ENCODE measurements at places on chromosomes 6 and 20.
A peak's percentile ranks its signal among the peaks of the same experiment; 100 is the strongest.

DNA sequence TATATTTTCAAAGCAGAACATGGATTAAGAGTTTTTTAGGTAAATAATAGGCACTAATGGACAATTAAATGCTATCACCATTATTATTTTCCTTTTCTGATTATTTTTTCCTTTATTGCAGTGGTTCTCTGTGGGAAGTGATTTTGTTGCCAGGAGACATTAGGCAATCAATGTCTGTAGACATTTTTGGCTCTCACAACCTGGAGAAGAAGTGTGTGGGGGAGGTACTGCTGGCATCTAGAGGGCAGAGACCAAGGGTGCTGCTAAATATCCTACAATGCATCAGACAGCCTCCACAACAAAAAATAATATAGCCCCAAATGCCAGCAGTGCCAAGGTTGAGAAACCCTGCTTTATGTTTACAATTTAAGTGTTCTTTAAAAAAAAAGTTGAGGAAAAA, 8.3 kb downstream of the IFNGR1 start:
- DNase-seq: no peak

GRCh38 chr6:16876201-16876600, 114.9 kb upstream of the ATXN1 start:
- no peak for DNase-seq

GRCh38 chr6:69019832-69020231, 384.8 kb downstream of the ADGRB3 start:
- no peak for DNase-seq

DNA sequence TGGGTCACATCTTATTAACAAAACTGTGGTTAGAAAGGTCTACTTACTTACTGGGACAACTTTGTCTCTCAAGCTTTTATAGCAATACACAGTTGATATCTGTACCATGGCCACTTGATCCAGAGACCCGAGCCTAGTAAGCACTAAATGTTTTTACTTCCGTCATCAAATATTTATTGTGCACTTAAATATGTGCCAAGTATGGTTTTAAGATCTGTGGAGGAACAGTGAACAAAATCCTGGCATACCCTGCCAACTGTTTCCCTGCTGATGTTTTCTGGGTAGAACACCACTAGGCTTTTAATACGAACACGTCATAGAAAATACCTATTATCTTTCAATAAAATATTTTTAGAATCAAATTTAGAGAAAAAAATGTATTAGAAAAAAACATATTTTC, 574.8 kb downstream of the HACE1 start:
- no peak for DNase-seq

DNA sequence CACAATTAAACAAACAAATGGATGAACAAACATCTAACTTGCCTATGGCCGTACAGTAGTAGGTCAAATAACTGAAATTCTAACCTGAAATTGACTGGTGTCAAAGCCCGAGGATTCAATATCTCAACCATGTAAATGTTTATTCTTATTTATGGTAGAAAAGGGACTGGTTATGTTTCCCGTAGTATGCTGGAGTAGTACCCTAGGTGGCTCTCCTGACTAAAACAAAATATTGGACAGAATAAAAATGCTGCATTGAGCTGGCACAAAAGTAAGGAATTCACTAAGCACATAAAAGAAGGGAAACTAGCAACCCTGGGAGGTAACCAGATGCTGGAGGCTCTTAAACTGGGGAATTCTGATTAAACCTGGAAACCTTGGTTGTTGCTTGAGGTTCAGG, 117.1 kb upstream of the PREP start:
- DNase-seq: no peak

GRCh38 chr6:133705731-133706130, 183.2 kb upstream of the TCF21 start:
- no peak for DNase-seq

GRCh38 chr6:2805031-2805430, 36.6 kb downstream of the SERPINB1 start:
- DNase-seq: no peak

DNA sequence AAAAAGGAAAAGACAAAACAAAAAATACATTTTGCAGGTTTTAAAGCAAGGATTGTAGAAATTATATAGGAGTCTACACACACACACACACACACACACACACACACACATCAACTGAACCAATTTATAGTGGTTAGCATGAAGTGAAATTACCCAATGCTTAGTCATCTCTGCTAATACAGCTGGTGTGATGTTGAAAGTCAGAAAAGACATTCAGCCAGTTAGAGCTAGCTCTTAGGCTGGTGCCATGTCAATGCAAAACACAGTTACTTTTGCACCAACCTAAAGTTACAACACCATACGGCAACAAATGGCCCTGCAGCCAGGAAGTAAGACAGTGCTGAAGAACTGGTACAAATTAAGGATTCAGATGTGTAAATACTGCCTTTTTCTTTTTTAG, 15.2 kb downstream of the FAM210B start:
- DNase-seq: peak; percentile 78

DNA sequence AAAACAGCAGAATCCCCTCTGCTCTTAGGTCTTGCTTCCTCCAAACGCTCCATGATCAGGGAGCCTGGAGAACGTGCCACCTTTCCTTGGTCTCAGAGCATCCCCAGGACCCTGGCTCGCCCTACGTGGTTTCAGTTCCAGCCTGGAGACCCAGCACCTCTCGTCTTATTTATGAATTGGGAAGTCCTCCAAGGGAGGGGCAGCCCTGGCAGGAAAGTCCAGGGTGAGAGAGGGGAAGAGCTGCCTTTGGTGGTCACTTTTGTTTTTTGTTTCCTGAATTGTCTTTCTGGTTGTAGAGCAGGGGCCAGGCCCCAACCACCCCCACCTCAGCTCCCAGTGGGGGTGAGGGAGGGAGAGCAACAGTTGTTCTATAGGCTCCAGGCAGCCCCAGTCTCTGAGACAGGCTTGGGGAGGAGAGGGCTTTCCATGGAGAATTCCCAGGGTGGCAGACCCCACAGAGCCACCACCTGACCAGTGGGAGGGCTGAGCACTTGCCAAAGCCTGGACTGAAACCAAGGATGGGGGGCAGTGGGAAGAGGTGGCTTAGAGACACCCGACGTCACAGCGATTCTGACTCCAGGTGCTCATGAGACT, 88.8 kb downstream of the PRND start:
- no peak for DNase-seq

DNA sequence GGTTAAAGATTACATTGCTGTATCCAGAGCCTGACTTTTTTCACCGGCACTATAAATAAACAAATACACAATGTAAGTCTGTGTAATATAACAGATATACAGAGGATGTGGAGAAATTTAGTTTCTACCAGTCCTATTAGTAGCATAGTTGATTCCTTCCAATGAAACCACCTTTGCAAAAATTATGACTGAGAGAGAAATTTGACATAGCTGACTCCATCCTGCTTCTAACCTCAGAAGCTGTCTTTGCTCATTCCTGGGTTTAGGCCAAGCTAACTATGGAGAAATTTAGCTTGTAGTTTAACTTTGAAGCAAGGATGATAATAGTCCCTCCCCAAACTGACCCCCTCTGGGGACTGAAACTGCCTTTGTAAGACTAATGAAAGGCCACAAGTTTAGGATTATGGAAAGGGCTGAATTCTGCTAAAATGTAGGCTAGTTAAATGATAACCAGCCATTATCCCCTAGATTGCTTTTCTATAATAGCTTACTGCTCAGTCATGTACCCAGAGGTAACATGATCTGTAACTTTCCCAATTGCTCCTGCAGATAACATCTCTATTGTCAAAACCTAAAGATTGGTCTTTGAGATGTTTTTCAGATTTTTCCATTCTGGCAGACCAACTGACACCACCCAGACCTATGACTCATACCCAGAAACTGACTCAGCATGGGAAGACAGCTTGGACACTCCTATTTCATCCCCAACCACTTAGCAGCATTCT, 172.8 kb upstream of the ARG1 start:
- DNase-seq: peak; percentile 26

DNA sequence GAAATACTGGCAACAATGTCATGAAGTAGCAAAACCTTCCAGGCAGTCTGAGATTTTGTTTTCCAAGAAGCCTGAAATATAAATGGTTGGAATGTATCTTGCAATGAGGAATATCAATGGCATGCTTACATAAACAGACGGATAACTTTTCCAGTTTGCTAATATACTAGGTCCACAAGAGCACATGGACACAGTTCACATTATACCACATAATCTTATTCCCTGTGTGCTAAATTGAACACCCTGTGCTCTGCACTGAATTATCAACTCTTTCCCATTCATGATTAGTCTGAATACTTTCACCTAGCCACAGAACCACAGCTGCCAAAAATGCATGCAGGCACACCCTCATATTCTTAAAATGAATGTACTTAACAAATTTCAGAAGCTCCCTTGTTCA, 274.3 kb downstream of the COL12A1 start:
- DNase-seq: no peak

GRCh38 chr6:45538641-45539547, 161.2 kb upstream of the SUPT3H start:
- DNase-seq: no peak

- no peak for DNase-seq
These were observed 54.8 kb upstream of the BCLAF1 start for GRCh38 chr6:136344420-136344819.

- no peak for DNase-seq
These were observed 3.7 kb upstream of the FOXO3 start for GRCh38 chr6:108556866-108557493.

- DNase-seq: peak; percentile 41
These were observed 113.7 kb upstream of the GGTLC1 start for GRCh38 chr20:24102290-24102689.

GRCh38 chr6:7219310-7219709, 93.7 kb downstream of the SSR1 start:
- peak; percentile 15 for DNase-seq

DNA sequence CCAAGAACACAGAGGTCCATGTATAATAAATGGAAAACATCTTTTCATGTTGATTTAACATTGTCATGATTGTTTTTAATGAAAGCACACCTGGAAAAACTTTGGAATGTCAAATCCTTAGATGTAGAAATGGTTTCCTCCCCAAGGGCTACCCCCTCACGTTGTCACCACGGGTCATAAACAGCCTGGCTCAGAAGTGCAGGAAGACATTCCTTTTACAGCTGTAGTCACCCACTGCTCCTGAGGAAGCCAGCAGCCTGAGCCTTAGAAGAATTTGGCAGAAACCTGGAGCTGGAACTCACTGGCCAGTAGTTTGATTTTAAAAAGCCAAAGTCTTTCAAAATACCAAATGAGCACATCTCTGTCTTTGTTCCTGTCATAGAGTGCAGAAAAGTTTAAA, 23.7 kb downstream of the ADGRF5 start:
- no peak for DNase-seq

DNA sequence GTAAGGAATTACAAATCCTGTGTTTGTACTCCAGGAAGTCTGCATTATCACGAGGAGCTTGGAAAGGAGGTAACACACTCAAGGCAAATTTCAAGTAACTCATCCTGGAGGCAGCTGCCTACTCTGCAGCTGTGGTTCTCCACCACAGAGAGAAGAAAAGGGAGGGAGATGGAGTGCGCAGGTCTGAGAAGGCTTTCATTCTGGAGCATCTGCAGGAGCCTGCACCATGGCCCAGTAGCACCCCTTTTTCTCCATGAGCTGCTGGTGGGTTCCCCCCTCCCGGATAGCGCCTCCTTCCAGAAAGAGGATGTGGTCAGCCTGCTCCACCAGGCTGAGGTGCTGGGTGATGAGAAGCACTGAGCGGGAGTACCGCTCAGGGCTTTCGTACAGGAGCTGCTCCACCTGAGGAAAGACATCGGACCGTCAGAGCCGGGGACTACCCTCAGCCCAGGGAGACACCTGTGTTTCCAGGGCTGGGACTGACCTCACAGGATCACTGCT, 1.6 kb upstream of the PSMB8 start:
- DNase-seq: peak; percentile 74

DNA sequence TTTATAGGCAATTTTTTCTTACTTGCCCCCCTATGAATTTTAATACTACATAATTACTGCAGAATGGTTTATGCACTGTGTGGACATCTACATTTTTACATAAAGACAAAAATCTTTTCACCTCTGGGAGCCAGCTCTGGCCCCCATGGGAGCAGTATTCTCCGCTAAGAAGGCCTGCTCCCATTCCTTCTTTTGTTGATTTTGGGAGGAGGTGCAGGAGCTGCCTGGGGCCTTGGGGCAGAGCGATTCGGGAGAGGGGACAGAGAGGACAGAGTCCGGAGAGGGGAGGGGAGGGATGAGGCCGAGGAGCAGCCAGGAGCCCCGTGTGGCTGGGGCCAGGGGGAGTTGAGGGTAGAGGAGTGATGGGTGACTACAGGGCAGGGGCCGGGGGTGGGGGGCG, 452.0 kb downstream of the PREX1 start:
- DNase-seq: no peak

DNA sequence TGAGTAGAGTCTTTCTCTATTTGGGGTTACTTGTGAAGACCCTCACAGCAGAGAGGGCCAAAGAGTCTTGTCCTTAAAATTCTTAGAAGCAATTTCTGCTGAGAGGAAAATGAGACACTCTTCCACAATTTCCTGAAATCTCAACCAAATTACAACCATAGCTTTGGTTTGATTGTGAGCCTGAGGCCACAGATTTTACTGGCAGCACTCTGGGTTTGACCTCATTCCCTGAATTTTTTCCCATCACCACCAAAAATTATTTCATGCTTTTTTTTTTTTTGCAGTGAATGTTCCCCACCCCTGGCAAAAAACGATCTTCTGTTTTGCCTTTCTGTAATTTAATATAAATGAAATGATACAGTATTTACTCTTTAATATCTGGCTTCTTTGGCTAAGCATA, 125.5 kb downstream of the THEMIS start:
- DNase-seq: no peak

- DNase-seq: no peak
These were observed 106.6 kb downstream of the RNASET2 start for GRCh38 chr6:166849749-166850183.

DNA sequence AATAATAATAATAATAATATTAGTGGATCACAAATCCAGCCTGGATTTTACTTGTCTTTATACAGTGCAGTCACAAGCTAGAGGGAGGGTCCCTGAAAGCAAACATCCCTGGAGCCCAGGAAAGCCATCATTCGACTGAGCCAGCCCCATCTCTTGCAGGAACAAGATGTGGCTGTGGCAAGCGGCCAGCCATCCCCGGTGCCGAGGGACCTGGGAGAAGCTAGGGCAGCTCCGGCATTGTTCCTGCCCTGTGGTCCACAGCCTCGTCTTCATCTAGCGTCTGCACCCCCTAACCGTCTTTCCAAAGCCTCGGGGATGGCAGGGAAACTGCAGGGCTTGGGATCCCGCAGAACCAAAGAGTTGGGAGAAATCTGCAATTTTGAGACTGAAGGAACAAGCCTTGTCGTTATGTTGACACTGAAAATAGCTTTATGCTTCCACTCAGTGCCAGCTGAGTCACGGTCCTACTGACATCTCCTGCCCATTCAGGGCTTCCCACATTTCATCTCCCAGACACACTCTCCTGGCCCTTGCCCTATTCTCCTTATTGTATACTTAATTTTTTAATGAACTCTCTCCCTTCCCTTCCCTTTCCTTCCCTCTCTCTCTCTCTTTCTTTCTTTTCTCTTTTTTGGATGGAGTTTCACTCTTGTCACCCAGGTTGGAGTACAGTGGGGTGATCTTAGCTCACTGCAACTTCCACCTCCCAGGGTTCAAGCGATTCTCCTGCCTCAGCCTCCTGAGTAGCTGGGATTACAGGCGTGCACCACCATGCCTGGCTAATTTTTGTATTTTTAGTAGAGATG, 62.5 kb upstream of the ZNFX1 start:
- DNase-seq: no peak

- DNase-seq: no peak
These were observed 38.4 kb upstream of the ZNF217 start for GRCh38 chr20:53631909-53632662.

GRCh38 chr6:135461208-135461607, 36.3 kb downstream of the AHI1 start:
- DNase-seq: no peak

GRCh38 chr6:73817253-73817652, 121.2 kb downstream of the CD109 start:
- DNase-seq: no peak

All from activated CD4-positive, alpha-beta T cell treated with anti-CD3 and anti-CD28 coated beads, Interleukin-2, Interleukin-6, amounts not matched to agents 100 ng/mL and 50 ng/mL, durations not matched to agents 16 hours and 8 hours (primary cell).